ENCODE measurements at places on chromosomes 7 and 10. TPM values are rescaled to one million over a fixed set of nuclear protein-coding genes. Genes with fewer than 3 reads are reported as not detected.

Gene PRKAR2B
- 1.4 TPM for total RNA-seq

DNA sequence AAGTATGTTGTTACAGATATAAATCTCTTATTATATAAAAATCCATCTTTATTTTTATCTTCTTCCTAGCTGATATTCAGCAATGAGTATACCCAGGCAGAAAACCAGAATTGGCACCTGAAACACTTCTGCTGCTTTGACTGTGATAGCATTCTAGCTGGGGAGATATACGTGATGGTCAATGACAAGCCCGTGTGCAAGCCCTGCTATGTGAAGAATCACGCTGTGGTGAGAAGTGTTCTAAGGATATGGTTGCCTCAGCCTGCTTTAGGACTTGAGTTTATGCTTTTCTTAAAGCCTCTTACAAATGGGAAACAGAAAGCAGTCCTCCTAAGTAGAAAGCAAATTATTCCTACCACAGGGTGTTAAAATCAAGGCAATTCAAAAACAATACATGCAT, 41.9 kb downstream of the TES start:
- peak overlapping the region; percentile 9 for H3K27ac ChIP-seq
- H3K4me1 ChIP-seq: peaks cover 9% of the 10 kb centered on the region
- H3K36me3 ChIP-seq: peaks cover 23% of the 10 kb centered on the region
- no peak overlapping the region for H3K4me3 ChIP-seq
- DNase-seq: no peak

DNA sequence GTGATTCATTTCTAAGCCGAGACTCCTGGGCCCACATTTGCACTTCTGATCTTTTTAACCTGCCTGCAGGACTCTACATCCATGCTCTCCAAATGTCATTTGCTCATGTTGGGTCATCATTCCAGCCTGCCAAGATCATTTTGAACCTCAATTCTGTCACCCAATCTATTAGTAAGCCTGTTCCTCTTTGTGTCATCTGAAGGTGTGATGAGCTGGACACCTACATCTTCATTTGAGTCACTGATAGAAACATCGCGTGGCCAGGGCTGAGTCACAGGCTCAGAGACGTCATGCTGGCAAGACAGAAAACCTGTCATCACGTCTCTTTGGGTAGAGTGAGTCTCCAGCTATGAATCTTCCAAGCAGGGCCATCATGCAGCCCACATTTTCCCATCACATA, 65.3 kb upstream of the SLF2 start:
- DNase-seq: no peak
- no peaks in the 10 kb centered on the region for H3K4me1 ChIP-seq
- no peaks in the 10 kb centered on the region for H3K36me3 ChIP-seq

GRCh38 chr10:63760708-63761047, 239.5 kb downstream of the REEP3 start:
- DNase-seq: no peak
- H3K4me3 ChIP-seq: no peak overlapping the region
- H3K27ac ChIP-seq: no peak overlapping the region
- H3K36me3 ChIP-seq: no peaks in the 10 kb centered on the region
- no peaks in the 10 kb centered on the region for H3K4me1 ChIP-seq

DNA sequence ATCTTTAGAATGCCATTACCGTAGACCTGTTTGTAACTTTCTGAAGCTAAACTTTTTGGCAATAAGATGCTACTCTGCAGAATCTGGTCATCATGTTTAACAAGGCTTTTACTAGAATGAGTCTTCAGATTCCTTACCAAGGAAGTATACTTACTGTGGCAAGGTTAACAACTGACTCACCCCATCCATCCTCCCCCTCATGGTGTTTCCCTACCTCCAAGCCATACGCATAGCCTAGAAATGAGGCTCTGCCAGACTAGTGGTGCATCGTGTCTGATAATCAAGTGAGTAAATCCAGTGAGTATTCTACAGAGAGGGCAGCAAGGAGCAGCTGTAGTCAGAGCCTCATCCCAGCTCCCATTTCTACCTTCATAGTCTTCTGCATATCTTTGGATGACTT, 223.6 kb downstream of the IPMK start:
- H3K4me3 ChIP-seq: no peak overlapping the region
- DNase-seq: no peak
- no peaks in the 10 kb centered on the region for H3K36me3 ChIP-seq
- H3K27ac ChIP-seq: no peak overlapping the region
- H3K27me3 ChIP-seq: no peaks in the 10 kb centered on the region

DNA sequence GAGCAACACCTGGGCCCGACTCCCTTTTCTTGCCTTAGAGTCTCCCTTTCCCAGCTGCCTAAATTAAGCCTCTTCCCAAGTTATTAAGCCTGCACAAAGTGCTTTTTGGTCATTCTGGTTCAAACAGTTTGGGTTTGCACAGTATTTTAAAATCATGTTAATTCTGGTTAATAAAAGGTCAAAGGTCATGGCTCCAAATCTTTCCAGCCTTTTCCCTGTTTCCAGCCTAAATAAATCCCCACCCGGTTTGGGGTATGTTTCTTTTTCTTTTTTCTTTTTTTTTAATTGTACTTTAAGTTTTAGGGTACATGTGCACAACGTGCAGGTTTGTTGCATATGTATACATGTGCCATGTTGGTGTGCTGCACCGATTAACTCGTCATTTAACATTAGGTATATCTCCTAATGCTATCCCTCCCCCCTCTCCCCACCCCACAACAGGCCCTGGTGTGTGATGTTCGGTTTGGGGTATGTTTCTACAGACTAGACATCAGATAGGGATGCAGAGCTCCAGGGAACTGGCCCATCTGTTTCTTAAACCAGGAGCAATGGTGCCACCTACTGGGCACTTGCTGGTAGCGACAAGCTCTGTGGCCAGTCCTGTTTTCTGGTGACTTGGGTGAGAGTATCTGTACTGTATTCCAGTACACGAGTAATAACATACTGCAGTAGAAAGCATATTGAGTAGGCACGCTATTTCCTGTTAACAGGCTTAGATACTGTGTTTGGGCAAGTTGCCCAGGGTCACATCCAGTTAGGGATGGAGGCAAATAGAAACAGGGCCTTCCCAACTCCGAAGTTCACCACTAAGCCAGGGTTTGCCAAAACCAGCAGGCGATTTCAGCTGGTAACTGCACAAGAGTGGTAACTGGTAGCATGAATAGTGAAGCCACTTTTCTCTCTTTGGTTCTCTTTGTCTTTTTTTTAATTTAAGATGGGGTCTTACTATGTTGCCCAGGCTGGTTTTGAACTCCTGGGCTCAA, 60.6 kb upstream of the TRIM8 start:
- no peak overlapping the region for H3K27ac ChIP-seq
- peak; percentile 79 for DNase-seq
- no peak overlapping the region for H3K4me3 ChIP-seq
- no peaks in the 10 kb centered on the region for H3K27me3 ChIP-seq
